ENCODE measurements at places on chromosomes 4 and X.

GRCh38 chr4:176437756-176438155 lies 118.0 kb downstream of the SPCS3 start:
- H3K4me3 ChIP-seq, result no peak overlapping the region
- no peaks in the 10 kb centered on the region for H3K27me3 ChIP-seq
- H3K4me1 ChIP-seq, result no peaks in the 10 kb centered on the region
- H3K36me3 ChIP-seq, result no peaks in the 10 kb centered on the region
- DNase-seq, result no peak

- H3K27ac ChIP-seq, result no peak overlapping the region
- no peaks in the 10 kb centered on the region for H3K27me3 ChIP-seq
- no peak overlapping the region for H3K4me3 ChIP-seq
- no peaks in the 10 kb centered on the region for H3K4me1 ChIP-seq
- no peak for DNase-seq
- no peaks in the 10 kb centered on the region for H3K36me3 ChIP-seq
These were observed 93.8 kb downstream of the SOWAHB start for GRCh38 chr4:76804096-76804495.

DNA sequence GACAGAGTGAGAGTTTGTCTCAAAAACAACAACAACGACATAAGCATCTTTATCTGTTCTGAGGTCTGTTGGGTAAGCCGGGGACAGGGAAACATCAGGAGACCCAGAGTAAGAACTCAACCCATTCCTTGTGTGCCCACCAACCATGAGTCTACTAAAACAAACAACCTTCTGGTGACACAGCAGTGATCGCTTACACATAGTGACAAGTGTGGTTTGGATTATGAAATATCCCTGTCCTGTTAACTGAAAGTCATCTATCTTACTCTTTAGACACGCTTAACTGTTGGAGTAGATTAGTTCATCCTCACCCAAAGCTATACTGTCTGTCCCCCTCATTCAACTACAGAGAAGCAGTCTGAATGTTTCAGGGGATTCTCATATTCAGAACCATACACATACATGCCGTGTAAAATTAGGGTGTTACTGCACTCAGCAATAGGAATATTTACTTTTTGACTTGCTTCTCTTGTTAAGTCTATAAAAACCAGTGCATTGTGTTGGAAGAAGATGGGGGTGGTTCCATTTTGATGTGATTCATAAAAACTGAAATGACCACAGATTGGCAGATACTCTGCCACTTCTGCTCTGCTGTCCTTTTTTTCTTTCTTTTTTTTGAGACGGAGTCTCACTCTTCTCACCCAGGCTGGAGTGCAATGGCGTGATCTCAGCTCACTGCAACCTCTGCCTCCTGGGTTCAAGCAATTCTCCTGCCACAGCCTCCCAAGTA lies 27.4 kb downstream of the PHKA2 start:
- no peak for DNase-seq
- no peak overlapping the region for H3K27ac ChIP-seq
- no peaks in the 10 kb centered on the region for H3K36me3 ChIP-seq
- H3K4me1 ChIP-seq, result no peaks in the 10 kb centered on the region
- H3K4me3 ChIP-seq, result no peak overlapping the region
- H3K27me3 ChIP-seq, result no peaks in the 10 kb centered on the region

GRCh38 chrX:65871671-65872311 lies 168.1 kb downstream of the VSIG4 start:
- no peaks in the 10 kb centered on the region for H3K4me1 ChIP-seq
- H3K36me3 ChIP-seq, result no peaks in the 10 kb centered on the region
- H3K27me3 ChIP-seq, result peaks cover 3% of the 10 kb centered on the region
- H3K4me3 ChIP-seq, result no peak overlapping the region
- DNase-seq, result peak; percentile 61

DNA sequence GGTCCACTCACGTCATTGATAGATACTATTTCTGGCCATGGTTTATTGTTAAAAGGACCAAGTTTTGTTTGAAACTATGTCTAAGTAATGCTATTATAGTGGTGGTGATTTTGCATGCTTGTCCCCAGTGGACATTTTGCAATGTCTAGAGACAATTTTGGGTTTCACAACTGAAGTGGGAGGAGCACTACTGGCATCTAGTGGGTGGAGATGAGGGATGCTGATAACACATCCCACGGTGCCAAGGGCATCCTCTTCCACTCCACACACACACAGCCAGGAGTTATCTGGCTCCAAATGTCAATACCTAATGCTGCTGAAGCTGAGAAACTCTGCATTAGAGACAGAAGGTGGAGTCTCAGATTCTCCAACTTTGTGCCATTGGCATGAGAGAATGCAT lies 131.2 kb downstream of the FRMPD4 start:
- no peaks in the 10 kb centered on the region for H3K27me3 ChIP-seq
- no peak overlapping the region for H3K27ac ChIP-seq
- DNase-seq, result no peak

DNA sequence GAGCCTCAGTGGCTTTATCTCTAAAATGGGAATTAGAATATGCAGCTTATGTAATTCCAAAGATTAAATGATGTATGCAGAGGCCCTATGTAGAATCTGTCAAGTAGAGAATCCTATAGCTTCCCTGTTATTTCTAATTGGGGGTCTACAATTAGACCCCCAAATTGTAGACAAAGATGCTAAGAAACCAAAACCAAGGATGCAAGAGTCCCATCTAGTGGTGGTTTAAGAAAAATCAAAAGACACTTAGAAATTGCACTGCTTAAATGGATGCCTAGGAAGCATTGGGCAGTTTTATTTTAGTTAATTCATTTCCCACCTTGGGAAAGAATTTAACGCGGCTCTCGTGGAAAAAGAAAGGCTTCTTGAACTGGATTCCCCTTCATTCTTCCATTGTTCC lies 115.2 kb downstream of the GABRA2 start:
- H3K4me1 ChIP-seq, result no peaks in the 10 kb centered on the region
- DNase-seq, result no peak
- no peak overlapping the region for H3K27ac ChIP-seq
- H3K36me3 ChIP-seq, result no peaks in the 10 kb centered on the region
- no peaks in the 10 kb centered on the region for H3K27me3 ChIP-seq

- DNase-seq, result no peak
- H3K4me3 ChIP-seq, result no peak overlapping the region
- no peaks in the 10 kb centered on the region for H3K36me3 ChIP-seq
- H3K4me1 ChIP-seq, result no peaks in the 10 kb centered on the region
- no peaks in the 10 kb centered on the region for H3K27me3 ChIP-seq
These were observed 112.9 kb downstream of the MBNL3 start for GRCh38 chrX:132375941-132376340.

DNA sequence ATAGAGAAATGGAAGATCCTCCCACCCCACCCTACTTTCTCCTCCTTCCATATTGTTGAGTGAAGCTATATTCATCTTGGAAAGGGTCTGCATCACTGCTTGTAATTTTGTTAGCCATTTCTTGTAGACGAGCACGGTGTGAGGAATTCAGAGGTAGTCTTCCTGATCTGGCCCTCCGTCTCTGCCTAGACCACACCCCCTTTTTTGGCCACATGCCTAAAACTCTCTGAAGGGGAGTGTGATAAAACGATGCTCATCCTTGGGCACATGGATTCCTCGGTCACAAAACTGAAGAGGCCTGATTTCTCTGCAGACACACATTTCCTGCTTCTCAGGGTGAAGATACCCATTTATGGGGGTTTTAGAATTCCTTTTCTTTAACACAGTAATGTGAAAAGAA lies 182.8 kb downstream of the LARP7 start:
- no peak for DNase-seq
- no peaks in the 10 kb centered on the region for H3K36me3 ChIP-seq
- H3K27me3 ChIP-seq, result no peaks in the 10 kb centered on the region

- H3K36me3 ChIP-seq, result no peaks in the 10 kb centered on the region
- H3K4me1 ChIP-seq, result no peaks in the 10 kb centered on the region
- no peak overlapping the region for H3K4me3 ChIP-seq
- H3K27me3 ChIP-seq, result no peaks in the 10 kb centered on the region
- H3K27ac ChIP-seq, result no peak overlapping the region
These were observed 66.0 kb downstream of the AASDH start for GRCh38 chr4:56321251-56321650.

All from colonic mucosa (tissue), 4 donors.